ENCODE measurements at places on chromosomes 11 and 22. TPM values are rescaled to one million over a fixed set of nuclear protein-coding genes. Genes with fewer than 3 reads are reported as not detected.

DNA sequence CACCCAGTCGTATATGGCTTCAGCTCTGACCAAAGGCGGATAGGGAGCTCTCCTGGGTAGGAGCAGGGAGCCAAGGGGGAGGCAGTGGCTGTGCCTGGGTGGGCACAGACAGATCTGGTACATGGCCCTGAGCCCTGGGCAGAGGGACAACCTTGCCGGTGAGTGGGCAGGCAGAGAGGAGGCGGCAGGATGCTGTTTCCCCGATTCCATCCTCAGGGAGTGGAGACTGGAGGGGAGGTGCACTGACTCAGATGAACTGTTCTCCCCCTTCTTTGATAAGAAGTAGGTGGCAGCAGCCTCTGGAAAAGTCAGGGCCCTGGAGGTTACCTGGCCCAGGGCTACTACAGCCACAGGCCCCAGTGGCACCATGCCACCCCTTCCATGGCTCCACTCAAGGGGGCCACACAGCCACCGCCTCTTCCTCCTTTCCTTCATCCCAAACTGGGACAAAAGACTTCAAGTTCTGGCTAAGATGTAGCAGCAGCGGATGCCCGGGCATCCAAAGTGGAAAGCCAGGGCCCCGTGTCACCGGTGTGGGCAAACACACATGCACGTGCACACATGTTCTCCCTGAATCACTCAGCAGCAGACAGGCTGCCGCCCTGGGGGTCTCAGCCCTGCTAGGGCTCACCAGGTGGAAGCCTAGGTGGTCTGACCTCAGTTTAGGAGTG is 13.4 kb downstream of the CXCR5 start:
- peaks cover 28% of the 10 kb centered on the region for H3K4me1 ChIP-seq
- H3K27ac ChIP-seq, result 0 out of 2 replicates have a peak overlapping the region, but pooled peaks have one; percentile 32
- no peaks in the 10 kb centered on the region for H3K36me3 ChIP-seq
- DNase-seq, result no peak
- H3K4me3 ChIP-seq, result no peak overlapping the region
- no peaks in the 10 kb centered on the region for H3K27me3 ChIP-seq

- peaks cover 26% of the 10 kb centered on the region for H3K4me1 ChIP-seq
- no peak for DNase-seq
- no peak overlapping the region for H3K4me3 ChIP-seq
- no peak overlapping the region for H3K27ac ChIP-seq
Observed at GRCh38 chr11:32888805-32889204, 3.8 kb upstream of the QSER1 start.

DNA sequence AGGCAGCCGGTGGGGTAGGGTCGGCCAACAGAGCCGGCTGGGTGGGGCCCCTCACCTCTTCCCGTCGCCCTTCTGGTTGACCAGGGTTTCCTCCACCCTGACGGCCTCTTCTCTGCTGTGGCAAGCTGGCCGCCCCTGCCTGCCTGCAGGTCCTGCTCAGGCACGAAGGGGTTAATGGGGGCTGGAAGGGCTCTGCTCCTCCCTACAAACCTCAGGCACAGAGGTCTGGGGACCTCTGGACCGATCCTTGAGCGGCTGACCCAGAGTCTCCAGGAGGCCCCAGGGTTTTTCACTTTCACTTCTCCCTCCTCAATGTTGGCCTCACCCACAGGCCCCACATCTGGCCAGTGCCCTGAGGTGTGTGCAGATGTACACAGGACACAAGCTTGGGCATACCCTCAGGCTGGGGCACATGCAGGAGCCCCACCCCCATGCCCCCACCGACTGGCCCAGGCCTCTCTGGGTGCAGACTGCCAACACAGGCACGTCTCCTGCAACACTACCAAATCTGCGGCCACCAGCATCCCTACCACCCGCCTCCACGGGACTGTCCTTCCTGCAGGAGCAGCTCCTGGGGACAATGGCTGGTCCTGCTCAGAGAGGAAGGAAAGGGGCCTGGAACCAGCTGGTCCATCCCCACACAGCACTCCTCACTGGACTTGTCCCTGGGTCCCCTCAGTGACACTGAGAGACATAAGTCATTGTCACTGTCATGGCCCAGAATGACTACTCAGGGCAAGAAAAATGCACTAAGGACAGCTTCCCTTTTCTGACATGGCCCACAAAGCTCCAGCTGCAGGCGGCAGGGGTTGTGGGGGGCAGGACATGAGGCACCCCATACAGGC is 3.2 kb upstream of the TBX1 start:
- H3K4me3 ChIP-seq, result peak overlapping the region; percentile 53
- peaks cover 95% of the 10 kb centered on the region for H3K27me3 ChIP-seq
- H3K4me1 ChIP-seq, result peaks cover 22% of the 10 kb centered on the region
- DNase-seq, result peak; percentile 61

- no peaks in the 10 kb centered on the region for H3K4me1 ChIP-seq
- DNase-seq, result peak; percentile 9
- no peak overlapping the region for H3K4me3 ChIP-seq
- H3K27me3 ChIP-seq, result 0 out of 2 replicates have a peak, but pooled peaks cover 5% of the 10 kb centered on the region
- no peak overlapping the region for H3K27ac ChIP-seq
Observed at GRCh38 chr22:23058063-23058462, 12.3 kb upstream of the GNAZ start.

GRCh38 chr22:36759481-36760159 is 16.3 kb downstream of the IFT27 start:
- H3K27ac ChIP-seq, result no peak overlapping the region
- H3K36me3 ChIP-seq, result no peaks in the 10 kb centered on the region
- no peaks in the 10 kb centered on the region for H3K27me3 ChIP-seq
- no peak for DNase-seq

GRCh38 chr11:130478881-130479280 is 30.4 kb downstream of the ADAMTS15 start:
- no peaks in the 10 kb centered on the region for H3K36me3 ChIP-seq
- DNase-seq, result no peak
- H3K4me1 ChIP-seq, result no peaks in the 10 kb centered on the region
- H3K27ac ChIP-seq, result no peak overlapping the region
- H3K27me3 ChIP-seq, result no peaks in the 10 kb centered on the region

The LDHAL6A gene
- total RNA-seq, result 0.59 TPM
